Kasumi-1 (cell line): ENCODE measurements at places on chromosomes 5 and 9.

DNA sequence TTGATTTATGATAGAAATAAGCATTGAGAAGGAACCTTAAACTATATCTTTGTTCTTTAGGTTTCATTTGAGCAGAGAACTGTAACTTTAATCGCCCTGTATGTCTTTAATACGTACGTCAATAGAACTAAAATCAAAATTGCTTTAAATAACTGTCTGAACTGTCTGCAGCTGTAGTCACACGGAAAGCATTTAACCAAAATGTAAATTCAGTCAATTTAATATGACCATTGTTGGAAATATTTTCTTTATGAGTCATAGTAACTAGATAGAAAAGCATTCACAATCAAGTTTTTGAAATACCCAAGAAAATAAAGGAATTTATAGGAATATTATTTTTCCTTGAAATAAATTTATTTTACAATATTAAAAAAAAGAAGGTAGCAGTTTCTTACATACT lies 157.1 kb upstream of the CDH6 start:
- DNase-seq, result no peak

- no peak for DNase-seq
These were observed 47.4 kb downstream of the CSNK1G3 start for GRCh38 chr5:123559434-123559775.

- DNase-seq, result peak; percentile 77
These were observed 199.8 kb downstream of the LRRC70 start for GRCh38 chr5:62778316-62779009.

DNA sequence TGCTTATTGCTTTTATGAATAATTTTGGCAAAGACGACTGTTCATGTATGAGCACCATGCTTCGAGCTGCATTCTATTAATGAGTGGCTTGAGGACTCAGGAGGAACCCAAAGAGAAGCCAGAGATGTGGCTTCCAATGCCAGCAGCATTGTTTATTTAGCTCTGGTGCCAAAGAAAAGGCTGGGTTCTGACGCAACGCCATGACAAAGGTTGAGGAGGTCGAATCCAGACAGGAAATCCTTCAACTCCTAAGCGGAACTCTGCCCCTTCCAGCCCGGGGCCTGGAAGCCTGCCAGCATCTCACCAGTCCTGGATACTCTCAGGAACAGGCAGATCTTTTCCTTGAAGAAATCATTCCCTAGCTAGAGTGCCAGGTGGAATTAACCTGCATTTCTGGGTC lies 104.4 kb downstream of the ARHGAP26 start:
- no peak for DNase-seq

- peak; percentile 63 for DNase-seq
These were observed 4.3 kb downstream of the LCP2 start for GRCh38 chr5:170293273-170293672.

- no peak for DNase-seq
These were observed 53.6 kb downstream of the S1PR3 start for GRCh38 chr9:89044881-89045280.

DNA sequence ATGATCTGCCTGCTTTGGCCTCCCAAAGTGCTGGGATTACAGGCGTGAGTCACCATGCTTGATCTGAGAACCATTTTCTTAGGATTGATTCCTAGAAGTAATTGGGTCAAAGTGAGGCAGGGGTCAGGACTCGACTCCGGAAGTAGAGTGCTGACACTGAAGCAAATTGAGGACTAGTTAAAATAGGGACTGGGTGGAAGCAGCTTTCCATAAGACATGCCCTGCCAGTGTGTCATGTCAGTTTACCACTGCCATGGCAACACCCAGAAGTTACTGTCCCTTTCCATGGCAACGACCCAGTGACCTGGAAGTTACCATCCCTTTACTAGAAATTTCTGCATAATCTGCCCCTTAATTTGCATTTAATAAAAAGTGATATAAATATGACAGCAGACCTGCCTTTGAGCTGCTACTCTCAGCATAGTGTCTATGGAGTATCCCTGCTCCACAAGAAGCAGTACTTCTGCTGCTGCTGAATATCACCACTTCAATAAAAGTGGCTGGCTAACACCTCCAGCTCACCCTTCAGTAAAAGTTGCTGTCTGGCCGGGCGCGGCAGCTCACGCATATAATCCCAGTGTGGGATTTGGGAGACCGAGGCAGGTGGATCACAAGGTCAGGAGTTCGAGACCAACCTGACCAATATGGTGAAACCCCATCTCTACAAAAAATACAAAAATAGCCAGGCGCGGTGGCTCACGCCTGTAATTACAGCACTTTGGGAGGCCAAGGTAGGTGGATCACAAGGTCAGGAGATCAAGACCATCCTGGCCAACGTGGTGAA lies 47.8 kb upstream of the JADE2 start:
- no peak for DNase-seq

GRCh38 chr5:173298213-173298926 lies 29.8 kb downstream of the STC2 start:
- DNase-seq, result no peak

DNA sequence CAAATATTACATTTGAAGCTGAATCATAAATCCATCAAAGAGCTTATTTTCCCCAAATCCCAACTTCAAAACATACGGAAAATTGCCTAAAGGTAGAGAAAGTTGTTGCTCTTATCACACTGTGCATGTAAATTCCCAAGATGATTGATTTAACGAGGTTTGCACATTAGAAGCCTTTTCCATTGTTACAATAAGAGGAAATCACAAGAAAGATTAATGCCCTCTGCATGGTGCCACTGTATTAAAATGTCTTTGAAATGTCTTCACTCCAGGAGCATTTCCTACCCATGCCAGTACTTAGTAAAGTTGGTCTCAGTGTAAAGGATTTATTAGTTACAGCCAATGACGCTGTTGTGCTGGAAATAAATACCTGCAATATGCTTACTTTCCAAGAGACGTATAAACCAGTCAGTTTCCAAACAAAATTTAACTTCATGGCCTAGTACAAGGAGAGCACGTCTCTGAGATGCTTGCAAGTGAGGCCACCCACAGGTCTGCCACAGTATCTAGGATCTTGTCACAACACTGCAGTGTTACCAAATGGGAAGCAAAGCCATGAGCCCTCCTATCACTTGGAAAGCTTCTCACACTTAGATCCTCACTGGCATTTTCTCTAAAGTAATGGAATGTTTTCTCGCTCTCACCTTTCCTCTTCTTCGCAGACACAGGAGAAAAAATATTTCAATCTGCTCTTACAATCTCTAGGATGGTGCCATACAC lies 112.4 kb downstream of the CETN3 start:
- no peak for DNase-seq

- no peak for DNase-seq
These were observed 644.8 kb downstream of the EFNA5 start for GRCh38 chr5:107025712-107026497.

DNA sequence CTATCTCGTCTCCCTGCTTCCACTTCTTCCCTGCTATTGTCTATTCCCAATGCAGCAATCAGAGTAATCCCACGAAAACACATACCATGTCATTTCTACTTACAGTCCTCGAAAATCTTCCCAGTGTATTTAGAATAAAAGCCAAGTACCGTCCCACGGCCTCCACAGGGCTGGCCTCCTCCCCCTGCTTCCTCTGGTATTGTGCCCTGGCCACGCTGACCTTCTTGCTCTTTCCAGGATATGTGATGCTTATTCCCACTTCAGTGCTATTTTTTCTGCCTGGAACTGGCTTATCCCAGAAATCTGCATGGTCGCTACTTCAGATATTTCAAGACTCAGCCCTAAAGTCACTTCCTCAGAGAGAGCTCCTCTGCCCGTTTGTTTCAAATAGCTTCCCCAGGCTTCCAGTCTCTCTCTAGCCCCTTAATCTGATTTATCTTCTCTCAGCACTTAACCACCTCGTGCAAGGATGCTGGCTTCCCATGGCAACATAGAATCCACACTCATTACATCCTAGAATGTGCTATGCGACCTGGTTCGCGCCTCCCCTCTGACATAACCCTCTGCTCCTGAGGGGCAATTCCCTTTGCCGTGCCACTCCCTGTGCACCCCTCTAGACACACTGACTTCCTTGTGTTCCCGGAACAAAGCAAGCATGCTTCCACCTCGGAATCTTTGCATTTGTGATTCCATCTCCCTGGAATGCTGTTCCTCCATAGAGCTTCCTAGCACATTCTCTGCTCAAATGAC lies 365.9 kb downstream of the ZSWIM6 start:
- no peak for DNase-seq

- no peak for DNase-seq
These were observed 667.2 kb downstream of the TLE1 start for GRCh38 chr9:81022177-81022576.

GRCh38 chr5:149304195-149305078 lies 32.8 kb downstream of the AFAP1L1 start:
- DNase-seq, result no peak

GRCh38 chr5:20367178-20367577 lies 379.2 kb upstream of the CDH18 start:
- DNase-seq, result no peak

DNA sequence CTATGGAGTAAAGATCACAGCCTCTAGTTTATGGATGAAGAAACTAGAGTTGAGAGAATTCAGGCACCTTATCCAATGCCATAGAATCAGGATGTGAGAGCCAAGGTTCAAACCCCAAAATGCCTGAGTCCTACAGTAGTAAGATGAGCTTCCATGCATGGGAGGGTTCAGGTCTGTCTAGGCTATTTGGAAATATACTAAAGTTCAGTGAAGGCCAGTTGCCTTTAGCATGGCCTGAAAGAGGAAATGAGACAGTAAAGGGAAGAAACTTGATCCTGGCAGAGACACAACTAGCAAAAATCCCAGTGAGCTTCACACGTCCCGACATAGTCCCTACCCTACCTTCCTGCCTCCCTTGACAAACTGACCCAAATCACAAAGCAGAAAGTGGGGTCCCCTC lies 317.0 kb downstream of the RASEF start:
- peak; percentile 11 for DNase-seq

- DNase-seq, result no peak
These were observed 31.6 kb downstream of the CD180 start for GRCh38 chr5:67164856-67165525.

DNA sequence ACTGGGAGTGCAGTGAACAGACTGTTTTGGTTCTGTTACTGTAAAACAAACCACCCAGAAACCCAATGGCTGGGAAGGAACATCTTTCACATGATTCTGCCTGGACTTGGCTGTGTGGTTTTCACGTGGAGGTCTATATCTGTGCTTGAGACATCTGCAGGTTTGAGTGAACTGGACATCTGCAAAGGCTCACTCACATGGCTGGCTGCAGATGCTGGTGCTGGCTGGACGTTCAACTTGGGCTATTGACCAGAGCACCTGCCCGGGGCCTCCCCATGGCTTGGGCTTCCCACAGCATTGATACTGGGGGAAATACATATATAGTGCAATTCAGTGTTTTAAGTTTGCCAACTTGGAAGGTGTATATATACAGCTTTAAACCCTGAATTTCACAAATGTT lies 6.8 kb downstream of the CTSL start:
- no peak for DNase-seq

DNA sequence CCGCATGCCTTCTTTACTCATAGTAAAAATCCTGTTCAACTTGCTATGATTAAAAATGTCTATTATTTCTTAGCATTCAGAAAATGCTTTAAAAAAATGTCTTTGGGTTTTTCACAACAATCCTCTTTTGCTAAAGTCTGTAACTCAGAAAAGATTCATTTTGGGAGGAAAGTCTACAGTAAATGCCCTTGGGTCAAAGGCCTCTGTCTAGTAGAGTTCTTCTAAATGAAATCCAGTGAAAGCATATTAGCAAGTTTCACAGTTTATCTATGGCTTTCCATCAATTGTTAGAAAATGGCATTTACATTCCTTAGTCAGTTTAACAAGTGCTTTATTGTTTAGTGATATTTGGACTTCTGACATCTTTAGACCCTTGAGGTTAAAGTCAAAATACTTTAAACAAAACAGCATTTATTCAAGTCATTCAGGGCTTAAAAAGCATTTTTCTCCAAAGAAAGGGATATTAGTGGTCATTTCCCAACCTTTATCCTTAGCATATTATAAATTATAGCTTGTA lies 137.1 kb upstream of the TARS1 start:
- no peak for DNase-seq

GRCh38 chr9:33249087-33249658 lies 9.2 kb downstream of the SPINK4 start:
- no peak for DNase-seq
